ENCODE measurements at places on chromosomes 2 and 18.

DNA sequence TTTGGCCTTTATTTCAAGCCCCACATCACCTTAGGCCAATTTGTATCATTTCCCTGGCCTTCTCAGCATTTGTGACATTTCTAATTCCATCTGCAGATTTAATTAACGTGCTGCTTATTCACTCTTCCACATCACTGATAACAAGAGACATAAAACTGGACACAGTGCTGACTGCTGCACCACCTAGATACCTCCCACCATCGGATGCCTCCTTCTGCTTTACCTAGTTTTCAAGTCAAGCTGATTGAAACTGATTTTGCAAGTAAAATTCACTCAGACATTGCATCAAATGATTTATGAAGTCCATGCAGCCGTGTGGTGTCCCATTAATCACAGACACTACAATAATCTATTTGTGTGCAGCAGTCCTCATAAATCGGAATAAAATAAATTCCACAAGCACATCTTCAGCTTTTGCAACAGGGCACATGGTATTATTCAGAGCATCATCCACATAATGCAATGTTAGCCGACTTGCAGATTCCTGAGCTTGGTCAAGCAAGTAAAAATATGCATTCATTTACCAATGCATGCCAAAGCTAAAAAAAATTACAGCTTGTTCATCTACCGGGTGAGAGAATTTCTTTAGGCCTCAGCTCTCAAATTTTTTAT is 15.9 kb upstream of the CRIM1 start:
- no peak for DNase-seq

GRCh38 chr2:197031803-197032202 is 105.3 kb upstream of the PGAP1 start:
- no peak for DNase-seq

GRCh38 chr2:80141007-80141726 is 163.4 kb downstream of the LRRTM1 start:
- no peak for DNase-seq

DNA sequence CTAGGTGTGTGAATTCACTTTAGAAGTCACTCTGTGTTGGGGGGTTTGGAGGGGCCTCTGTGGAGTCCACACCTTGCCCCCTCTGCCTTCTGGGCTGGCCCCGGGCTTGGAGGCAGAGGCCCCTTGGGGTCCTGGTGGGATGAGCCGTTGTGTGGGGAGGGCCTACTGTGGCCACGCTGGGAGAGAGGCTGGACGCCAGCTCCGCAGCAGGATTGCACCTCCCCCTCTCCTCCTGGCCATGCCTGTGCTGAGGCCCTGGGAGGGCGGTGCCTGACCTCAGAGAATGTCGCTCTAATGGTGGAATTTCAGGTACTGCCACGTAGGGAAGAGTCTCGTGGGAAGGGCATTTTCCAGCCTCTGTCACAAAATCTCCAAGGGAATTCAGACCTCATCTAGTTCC is 237.0 kb downstream of the ATAD2B start:
- DNase-seq: no peak

- no peak for DNase-seq
Observed at GRCh38 chr2:47607005-47607679, 175.8 kb upstream of the MSH6 start.

DNA sequence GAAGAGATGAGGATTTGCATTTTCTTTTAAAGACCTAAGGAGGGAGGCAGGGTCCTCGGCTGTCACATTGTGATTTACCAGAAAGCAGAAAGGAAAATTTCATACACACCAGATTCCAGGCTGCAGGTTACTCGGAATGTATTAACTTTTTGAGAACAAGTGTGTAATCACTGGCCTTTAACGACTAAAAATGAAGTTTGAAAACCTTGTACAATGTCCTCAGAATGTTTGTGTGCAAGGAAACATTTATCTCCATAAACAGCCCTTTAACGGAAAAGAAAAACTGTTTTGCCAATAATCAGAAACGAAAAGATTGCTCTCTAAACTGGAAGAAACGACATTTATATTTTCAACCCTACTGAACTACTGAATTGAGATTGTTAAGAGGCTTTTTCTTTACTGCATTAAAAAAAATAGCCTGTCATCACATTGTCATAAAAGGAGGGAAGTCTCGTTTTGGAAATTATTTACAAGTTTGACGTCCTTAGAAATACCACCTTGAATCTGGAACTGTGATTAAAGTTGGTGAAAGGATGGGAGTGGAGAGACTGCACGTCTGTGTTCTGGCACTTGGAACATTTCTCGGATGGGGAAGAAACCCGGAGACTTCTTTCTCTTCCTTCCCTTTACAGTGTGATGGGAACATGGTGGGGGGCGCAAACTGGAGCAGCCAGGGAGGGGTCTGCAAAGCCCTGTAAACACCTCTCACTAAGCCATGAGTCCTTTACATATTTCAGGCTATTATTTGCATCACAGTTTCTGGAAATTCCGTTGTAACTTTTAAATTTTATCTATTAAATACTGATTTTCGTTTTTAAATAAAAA is 134.1 kb upstream of the SIX3 start:
- no peak for DNase-seq

- DNase-seq: peak; percentile 30
Observed at GRCh38 chr18:27017901-27018500, 152.5 kb upstream of the AQP4 start.

- DNase-seq: no peak
Observed at GRCh38 chr2:119820275-119820674, 60.6 kb downstream of the PTPN4 start.

- DNase-seq: no peak
Observed at GRCh38 chr18:8999872-9000271, 102.6 kb upstream of the NDUFV2 start.

GRCh38 chr2:84908948-84909713 is 3.7 kb downstream of the TMSB10 start:
- peak; percentile 67 for DNase-seq

- no peak for DNase-seq
Observed at GRCh38 chr2:216548901-216549331, 50.3 kb downstream of the RPL37A start.

DNA sequence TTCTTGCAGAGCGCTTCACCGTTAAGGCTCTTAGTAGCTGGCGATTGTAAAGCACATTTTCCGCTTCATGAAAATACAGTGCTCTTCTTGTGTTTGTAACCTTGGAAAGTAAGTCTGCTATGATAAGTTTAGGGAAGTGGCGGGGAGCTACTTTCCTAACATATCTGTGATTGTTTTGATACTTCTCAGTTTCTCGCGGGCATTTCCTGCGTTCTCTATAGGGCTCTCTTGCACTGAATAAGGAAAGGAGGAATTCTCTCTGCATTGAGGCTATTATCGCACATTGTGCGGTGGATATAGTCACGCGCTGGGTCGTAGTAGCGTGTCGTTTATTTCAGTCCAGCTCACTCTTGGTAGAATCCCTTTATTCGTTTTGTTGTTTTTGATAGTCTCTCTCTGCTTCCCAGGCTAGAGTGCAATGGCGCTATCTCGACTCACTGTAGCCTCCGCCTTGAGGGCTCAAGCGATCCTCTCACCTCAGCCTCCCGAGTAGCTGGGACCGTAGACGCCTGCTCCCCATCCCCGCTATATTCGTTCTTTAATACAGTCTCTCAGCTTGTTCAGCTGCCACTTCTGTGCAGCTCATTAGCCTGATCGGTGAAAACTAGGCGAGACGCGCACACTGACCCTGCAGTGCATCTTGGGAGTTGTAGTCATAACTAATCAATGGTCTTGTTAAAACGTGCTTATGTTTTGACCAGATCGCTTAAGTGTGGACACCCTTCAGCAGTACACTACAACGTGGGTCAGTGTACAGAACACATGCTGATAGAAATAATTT is 1.0 kb upstream of the PPP4R3B start:
- DNase-seq: peak; percentile 72
